Coronary artery (tissue), 2 donors: ENCODE measurements at places on chromosomes 12 and 14.

GRCh38 chr14:94165744-94166143 lies 8.4 kb upstream of the PPP4R4 start:
- DNase-seq, result no peak

DNA sequence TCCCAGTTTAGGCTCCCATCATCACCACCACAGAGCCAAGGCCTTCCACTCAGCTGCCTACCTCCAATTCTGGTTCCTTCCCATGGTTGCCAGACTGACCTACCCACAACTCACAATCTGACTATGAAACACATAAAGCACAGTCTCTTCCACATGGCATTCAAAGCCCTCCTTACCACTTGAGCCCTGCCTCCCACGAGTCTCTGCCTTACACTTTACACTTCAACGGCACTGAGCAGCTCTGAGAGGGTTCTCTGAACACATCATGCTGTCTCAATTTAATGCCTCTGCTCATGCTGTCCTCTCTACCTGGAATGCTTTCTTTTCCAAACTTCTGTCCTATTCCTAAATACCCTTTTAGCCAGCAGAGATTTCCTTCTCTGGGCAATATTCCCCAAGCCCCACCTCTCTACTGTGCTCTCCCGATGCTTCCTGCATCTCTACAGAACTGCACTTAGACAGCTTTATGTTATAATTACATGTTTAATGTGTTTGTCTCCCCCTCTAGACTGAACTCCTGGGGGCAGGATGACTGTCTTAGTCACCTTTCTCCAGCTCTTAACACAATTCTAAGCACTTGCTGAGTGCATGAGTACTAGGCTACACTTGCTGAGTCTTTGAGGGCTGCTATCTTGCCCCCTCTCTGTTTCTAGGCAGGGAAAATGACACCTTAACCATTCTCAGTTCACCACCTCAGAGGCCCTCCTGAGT lies 23.5 kb downstream of the FMNL3 start:
- DNase-seq, result no peak

DNA sequence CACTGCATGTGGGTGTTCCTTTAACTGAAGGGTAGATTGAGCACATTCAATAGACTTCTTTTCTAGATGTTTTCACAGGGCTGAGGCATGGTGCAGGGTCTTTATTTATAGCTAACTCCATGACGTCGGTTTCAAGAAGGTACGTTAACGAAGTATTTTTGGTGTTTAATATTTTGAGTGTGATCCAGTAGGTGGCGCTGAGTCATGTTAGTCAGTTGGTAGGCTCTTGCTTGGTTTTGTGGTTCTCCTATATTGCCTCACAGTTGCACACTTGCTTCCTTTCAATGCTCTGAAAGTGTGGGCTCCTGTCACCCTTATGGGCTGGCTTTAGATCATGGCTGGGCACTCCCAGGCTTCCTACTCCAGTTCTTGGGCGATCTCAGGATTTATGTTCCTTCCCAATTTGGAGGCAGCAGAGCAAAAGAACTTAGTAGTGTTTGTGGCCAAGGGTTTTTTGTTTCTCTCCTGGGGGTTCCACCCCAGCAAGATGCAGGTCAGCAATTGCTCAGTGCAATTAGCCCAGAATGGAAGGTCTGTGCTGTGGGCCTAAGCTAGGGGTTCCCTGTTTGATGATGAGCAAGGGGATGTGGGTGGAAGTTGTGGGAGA lies 471.6 kb upstream of the FOXG1 start:
- no peak for DNase-seq

DNA sequence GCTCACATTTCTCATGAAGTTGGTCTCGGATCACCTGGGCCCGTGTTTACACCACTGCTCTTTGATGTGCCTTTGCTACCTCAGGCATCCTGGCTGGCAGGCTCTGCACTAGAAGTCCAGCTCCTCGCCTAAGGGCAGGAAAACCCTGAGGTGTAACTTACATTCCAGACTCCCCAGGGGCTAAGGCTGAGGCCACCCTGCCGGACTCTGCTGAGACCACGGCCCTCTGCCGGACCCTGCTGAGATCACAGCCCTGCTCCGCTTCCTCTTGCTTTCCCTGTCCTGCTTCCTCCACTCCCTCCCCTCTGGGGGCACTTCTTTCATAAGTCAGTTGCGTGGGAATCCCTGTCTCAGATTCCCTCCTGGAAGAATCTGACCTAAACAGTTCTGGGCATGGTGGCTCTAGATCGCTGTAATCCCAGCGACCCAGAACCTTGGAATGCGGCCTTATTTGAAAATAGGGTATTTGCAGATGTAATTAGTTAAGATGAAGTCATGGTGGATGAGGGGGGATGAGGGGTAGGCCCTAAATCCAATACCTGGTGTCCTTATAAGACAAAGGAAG lies 17.2 kb downstream of the RILPL1 start:
- no peak for DNase-seq

DNA sequence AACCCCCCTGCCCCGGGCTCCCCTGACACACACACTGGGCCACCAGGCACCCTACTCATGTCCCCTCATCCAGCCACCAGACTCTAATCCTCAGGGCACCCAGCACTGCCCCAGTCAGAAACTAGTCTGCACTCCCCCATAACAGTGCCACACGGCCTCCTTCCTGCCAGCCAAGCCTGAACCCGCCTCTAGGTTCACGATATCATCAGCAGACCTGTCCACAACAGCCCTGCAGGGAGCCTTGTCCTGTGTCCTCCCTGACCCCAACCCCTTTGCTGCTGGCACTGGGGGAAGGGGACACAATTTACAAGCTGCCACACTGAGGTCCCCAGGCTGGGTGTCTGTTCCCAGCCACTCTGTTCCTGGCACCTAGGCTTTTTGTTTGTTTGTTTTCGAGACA lies 33.6 kb downstream of the LTBP2 start:
- no peak for DNase-seq

DNA sequence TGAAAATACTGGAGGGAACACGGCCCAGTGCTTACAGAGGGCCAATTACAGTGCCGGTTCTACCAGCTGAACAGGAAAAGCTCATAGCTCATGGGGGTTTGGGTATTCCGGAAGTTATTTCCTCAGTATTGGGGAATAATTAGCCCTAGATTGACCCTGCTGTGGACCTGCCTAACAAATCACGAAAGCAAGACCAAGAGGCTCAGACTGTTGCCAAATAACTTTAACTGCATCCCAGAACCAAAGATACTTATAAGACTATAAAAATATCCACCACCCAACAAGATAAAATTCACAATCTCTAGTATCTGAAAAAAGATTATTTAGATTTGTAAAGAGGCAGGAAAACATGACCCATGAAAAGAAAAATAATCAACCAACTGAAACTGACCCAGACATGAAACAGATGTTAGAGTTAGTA lies 8.0 kb upstream of the OR5AU1 start:
- DNase-seq, result no peak

DNA sequence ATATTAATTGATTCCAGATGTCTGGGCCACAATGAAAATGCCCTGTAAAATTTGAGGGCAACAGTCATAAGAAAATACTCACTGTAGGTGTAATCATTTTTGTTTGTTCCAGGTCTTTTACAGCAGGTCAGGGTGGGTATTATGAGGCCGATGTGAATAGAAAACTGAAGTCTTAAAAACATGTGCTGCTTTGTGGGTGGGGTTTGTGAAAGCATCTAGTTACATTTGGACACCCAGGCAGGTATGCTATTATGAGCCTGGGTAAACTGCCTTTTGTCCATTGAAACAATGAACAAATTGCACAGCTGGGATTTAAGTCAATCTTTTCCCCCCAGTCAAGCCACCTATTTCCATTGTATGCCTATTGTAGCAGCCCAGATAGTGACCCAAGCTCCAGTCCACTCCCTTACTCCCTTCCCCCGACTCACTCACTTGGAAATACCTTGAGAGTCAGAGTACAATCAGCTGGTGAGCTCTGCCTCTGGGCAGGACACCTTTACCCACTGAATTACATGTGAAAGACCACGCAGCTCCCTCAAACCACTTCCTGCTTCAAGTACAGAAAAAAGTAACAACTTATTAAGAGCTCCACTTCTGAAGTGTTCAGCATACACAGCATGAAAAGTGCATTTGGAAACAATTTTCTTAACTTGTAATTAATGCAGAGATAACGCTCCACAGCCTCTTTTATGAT lies 1.8 kb downstream of the IGF1 start:
- DNase-seq, result no peak
